ENCODE measurements at places on chromosomes 4 and X. TPM values are rescaled to one million over a fixed set of nuclear protein-coding genes. Genes with fewer than 3 reads are reported as not detected.
A peak's percentile ranks its signal among the peaks of the same experiment; 100 is the strongest.

The S100P gene
- total RNA-seq: 34.9 TPM

- DNase-seq: no peak
Measured at GRCh38 chr4:140150636-140150885, 3.4 kb downstream of the MAML3 start.

The CXCL6 gene
- 58.5 TPM for total RNA-seq

GRCh38 chrX:13983734-13984133, 46.0 kb downstream of the GEMIN8 start:
- DNase-seq: no peak

GRCh38 chr4:182853731-182854330, 63.4 kb downstream of the DCTD start:
- peak; percentile 13 for DNase-seq

Data from spleen (tissue), 13 donors.